ENCODE measurements at places on chromosomes 7 and 10.

DNA sequence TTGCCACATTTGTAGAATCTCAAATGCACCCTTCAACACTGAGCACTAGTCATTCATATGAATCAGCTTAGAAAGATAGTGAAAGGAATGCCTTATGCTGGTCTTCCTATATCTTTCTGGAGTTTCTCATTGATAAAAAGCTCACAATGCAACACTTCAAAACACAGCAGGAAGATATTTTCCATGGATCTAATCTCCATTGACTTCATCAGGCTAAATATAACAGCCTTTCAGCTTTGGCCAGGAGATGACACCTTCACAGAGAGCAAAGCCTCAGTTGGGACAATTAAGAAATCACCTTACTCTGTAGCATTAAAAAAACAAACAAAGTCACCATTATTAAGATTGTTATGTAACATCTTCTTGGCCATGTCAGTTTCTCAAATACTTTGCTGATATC lies 6.7 kb downstream of the NRP1 start:
- no peak for DNase-seq

GRCh38 chr10:69760072-69760471 lies 41.6 kb upstream of the COL13A1 start:
- no peak for DNase-seq

GRCh38 chr7:74429153-74429747 lies 24.5 kb upstream of the GTF2IRD1 start:
- no peak for DNase-seq

DNA sequence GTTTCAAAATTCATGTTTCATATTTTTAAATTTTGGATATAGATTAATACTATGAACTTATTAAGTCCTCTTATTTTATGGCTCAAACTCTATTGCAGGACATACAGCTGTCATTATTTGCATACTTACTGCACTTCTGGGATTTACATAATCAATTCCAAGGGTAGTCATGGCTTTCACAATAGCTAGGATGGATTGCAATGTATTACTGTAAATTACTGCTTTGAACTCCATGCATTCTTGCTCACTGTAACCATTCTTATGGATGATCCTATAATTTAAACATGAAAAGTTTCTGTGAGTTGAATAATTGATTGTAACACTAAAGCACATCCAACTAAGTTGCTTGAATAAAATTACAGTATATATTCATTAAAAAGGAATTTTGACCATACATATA lies 23.5 kb downstream of the GNAT3 start:
- DNase-seq: peak; percentile 55

DNA sequence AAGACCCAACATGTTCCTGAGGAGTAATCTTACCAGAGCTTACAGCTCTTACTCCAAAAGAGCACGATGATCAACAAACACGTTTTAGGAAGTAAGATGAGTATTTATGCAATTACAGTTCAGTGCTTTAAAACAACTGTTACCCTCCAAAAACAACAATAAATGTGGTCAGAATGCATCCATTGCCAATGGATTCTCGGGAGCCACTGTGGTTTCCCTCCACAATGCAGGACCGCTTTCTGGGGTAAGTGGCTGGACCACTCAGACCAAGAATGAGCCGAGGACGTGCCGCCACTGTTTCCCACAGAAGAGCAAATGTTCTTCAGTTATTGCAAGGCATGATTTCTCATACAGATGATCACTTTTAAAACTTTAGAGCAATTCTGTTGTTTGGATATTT lies 232.3 kb upstream of the MKLN1 start:
- no peak for DNase-seq

DNA sequence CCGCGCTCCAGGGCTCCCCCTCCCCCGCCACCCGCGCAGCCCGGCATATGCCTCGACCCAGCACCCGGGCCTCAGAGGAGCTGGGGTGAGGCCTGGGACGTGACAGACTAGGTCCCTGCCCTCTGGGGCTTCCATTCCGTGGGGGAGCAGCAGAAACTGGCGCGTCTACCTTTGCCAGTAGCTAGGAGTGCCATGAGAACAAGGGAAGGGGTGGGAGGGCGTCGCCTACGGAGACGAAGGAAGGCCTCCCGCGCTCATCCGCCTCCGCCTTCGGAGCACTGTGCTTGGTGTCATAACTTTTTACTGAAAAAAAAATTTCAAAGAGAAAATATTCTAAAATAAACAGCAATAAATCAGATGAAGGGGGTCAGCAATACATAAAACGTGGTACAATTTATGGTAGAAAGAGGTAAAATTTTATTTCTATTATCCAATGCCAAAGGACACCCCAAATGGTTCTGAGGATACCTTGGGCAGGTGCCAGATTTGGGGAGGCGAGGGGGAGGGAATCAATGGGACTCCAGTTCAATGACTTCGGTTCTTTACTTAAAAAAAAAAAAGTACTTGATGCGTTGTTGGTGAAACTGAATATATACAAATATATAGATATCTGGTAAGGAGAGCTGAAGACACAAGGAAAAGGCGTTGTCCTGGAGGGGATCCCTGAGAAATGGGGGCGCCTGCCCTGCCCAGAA lies 35.1 kb upstream of the GRID1 start:
- DNase-seq: no peak

DNA sequence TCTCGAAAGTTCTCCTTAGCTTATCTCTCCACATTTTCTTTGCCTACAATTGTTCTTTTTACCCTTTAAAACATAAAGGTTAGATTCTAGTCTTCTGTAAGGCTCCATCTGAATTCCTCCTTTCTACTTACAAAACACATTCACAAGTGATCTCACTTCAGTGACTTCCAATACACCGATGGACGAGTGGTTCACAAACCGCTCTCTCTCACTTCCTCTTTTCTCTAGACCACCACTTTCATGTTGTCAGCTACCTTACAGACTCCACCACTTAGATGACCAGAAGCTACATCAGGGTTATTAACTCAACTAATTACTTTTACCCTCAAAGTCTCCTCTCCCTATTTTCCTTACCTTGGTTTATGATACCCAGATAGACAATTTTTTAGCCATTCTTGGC lies 11.8 kb downstream of the MET start:
- DNase-seq: no peak

DNA sequence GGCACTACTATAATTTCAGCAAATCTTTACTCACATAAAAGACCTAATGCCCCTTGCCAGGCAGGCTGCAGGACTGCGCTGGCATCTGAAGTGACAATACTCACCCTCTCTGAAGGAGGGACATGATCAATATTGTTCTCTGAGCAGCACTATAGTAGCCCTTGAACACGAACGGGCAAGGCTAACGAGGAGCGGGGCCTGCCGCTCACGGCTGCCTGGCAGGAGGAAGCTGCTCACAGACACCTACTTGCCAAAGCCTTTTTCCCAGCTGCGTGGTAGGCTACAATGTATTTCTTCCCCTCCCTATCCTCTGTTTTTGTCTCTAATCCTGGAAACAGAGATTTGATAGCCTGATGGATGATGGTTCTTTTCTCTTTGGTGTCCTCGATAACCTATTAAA lies 19.9 kb downstream of the PUS7 start:
- DNase-seq: no peak

- DNase-seq: peak; percentile 15
These were observed 3.5 kb downstream of the ANKRD1 start for GRCh38 chr10:90917238-90917967.
